Naive thymus-derived CD4-positive, alpha-beta T cell (primary cell): ENCODE measurements at places on chromosomes 3 and 15.

GRCh38 chr15:98875309-98875708, 132.3 kb downstream of the PGPEP1L start:
- DNase-seq, result no peak
- H3K4me3 ChIP-seq, result no peak overlapping the region
- no peaks in the 10 kb centered on the region for H3K27me3 ChIP-seq

DNA sequence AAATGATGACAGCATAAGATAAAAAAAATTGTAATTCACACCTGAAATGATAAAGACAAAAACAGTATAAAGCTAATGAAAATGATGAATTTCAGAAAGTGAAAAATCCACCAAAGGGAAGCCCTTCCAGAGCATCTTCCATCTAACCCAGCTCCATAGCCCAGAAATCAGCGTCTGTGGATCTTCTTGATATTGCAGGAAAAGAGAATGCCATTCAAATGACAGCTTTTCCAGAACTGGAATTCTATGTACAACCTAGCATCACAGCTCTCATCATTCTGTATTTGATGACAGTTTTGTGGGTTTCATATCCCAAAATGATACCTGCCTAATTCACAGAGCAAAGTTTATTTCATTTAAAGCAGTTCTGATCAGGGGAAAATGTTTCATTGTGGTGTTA, 267.3 kb downstream of the FHIT start:
- DNase-seq, result no peak
- H3K4me3 ChIP-seq, result no peak overlapping the region
- no peaks in the 10 kb centered on the region for H3K36me3 ChIP-seq

GRCh38 chr15:92097474-92098178, 244.1 kb downstream of the SLCO3A1 start:
- H3K36me3 ChIP-seq, result no peaks in the 10 kb centered on the region
- no peak overlapping the region for H3K4me3 ChIP-seq
- H3K27me3 ChIP-seq, result no peaks in the 10 kb centered on the region
- peaks cover 39% of the 10 kb centered on the region for H3K4me1 ChIP-seq

DNA sequence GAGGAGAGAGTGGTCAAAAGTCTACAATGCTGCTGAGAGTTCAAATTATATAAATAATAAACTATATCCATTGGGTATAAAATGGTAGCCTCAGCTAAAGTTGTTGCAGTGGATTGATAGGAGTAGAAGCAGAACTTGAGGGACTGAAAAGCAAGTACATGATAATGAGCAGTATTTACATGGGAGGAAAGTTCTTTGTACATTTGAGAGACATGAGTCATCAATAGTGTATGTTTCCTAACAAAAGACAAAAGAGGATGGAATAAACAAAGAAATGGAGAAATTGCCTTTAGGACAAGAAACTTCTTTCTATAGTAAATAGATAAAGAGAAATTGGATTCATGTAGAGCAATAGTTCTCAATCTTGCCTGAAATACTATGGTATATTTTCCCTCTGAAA, 110.0 kb upstream of the PLSCR5 start:
- no peaks in the 10 kb centered on the region for H3K27me3 ChIP-seq
- H3K4me1 ChIP-seq, result no peaks in the 10 kb centered on the region
- no peak for DNase-seq
- no peak overlapping the region for H3K4me3 ChIP-seq
- H3K27ac ChIP-seq, result no peak overlapping the region
- H3K36me3 ChIP-seq, result no peaks in the 10 kb centered on the region

GRCh38 chr15:99016680-99017321, 9.2 kb upstream of the PGPEP1L start:
- no peak for DNase-seq
- H3K4me1 ChIP-seq, result no peaks in the 10 kb centered on the region
- no peaks in the 10 kb centered on the region for H3K27me3 ChIP-seq
- no peak overlapping the region for H3K27ac ChIP-seq
- no peaks in the 10 kb centered on the region for H3K36me3 ChIP-seq

- no peaks in the 10 kb centered on the region for H3K4me1 ChIP-seq
- no peak overlapping the region for H3K4me3 ChIP-seq
- no peak overlapping the region for H3K27ac ChIP-seq
- no peaks in the 10 kb centered on the region for H3K27me3 ChIP-seq
- no peak for DNase-seq
- no peaks in the 10 kb centered on the region for H3K36me3 ChIP-seq
These were observed 7.3 kb downstream of the TMEM212 start for GRCh38 chr3:171850320-171850959.

DNA sequence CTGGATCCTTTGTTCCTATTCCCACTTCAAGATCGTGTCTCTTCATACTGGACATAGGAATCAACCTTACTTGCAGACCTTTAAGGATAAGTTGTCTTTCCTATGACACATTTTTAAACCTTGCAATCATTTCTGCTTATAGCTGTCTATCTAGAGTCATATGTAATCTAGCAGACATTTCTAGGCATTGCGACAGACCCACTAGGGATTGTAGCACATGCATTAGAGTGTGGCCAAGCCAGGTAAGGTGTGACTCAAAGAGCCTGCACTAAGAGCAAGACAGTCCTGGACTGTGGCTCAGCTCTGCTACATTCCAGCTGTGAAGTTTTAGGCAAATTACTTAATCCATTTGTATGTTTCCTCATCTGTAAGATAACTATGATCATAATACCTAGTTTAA, 38.8 kb upstream of the BFSP2 start:
- no peak overlapping the region for H3K27ac ChIP-seq
- DNase-seq, result no peak
- no peaks in the 10 kb centered on the region for H3K27me3 ChIP-seq
- H3K4me3 ChIP-seq, result no peak overlapping the region
- H3K4me1 ChIP-seq, result no peaks in the 10 kb centered on the region

GRCh38 chr15:80026754-80027153, 32.7 kb upstream of the ZFAND6 start:
- H3K27ac ChIP-seq, result no peak overlapping the region
- H3K4me1 ChIP-seq, result no peaks in the 10 kb centered on the region
